ENCODE measurements at places on chromosomes 6 and 20.

DNA sequence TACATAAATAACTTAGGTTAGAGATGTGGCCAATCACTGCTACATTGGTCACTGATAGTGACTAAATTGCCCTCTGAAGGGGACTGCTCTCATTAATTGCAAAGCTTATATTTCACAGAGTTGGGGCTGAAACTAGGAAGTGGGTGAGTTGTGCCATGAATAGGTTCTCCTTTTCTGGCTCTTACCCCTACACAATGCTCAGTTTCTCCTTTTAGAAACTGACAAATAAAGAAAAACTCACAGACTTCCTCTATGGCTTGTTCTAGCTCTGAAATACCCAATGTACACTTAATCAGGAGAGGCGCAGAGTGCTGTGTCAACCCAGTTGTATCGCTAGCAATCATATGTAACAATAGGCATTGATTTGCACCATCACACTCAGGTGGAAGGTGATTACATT is 41.2 kb upstream of the PROKR2 start:
- no peak for DNase-seq

DNA sequence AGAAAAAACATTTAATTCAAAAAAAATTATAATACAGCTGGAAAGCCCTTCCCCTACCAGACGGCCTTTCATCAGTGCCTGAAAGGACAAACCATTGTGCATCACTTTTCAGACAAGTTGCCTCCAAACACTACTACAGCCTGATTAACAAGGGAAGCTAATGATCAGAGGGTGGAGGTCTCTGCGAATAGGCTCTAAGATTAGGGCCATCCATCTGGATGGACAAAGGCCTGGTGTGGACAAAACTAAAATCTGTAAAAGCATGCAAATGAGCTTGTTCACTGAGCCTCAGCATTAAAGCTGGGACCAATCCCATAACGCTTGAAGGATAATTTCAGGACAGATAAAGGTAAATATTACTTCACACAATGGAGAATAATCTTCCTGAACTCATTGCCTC is 228.7 kb upstream of the PLN start:
- no peak for DNase-seq

- DNase-seq = no peak
Observed at GRCh38 chr6:96450082-96450769, 71.4 kb upstream of the UFL1 start.

DNA sequence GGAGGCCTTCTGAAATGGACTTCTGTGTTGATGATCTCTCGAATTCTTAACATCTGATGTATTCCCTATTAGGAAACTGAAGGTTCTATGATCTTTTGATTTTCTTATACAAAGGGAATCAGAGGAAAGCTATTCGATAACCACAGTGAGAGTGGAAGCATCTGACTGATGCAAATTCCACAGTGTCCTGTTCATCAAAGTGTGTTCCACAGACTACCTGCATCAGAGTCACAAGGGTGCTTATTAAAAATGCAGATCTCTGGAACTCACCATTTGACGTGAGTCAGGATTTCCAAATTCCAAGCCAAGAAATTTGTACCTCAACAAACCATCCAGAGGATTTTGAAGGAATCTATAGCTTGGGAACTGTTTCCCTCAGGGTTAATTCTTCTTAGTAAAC is 4.4 kb upstream of the MEP1A start:
- DNase-seq = no peak

DNA sequence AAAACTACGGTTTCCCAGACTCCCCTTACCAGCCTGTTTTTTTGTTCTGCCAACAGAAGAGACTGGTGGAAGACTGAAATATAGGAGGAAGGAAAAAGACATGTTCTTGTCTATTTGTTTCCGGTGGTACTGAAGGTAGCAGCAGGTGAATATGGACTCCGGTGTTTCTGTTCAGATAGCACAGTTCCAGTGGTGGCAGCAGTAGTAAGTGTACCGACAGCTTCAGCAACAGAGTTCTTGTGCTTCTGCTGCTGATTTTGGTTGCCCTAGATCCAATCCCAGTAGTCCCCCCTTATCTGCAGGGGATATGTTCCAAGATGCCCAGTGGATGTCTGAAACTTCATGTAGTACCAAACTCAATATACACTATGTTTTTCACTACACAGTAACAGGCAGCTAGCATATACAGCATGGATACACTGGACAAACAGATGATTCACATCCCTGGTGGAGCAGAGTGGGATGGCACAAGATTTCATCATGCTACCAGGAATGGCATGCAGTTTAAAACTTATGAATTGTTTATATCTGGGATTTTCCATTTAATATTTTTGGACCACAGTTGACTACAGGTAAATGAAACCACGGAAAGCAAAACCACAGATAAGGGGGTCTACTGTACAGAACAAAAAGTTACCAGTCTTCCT is 301.8 kb downstream of the BTBD9 start:
- DNase-seq = no peak

GRCh38 chr20:38131588-38132121 is 33.4 kb downstream of the TGM2 start:
- no peak for DNase-seq

- no peak for DNase-seq
Observed at GRCh38 chr6:31689249-31690110, 8.6 kb upstream of the LY6G5C start.

GRCh38 chr6:162313922-162314660 is 413.5 kb downstream of the PRKN start:
- no peak for DNase-seq

- no peak for DNase-seq
Observed at GRCh38 chr6:14430218-14430617, 312.6 kb downstream of the CD83 start.

DNA sequence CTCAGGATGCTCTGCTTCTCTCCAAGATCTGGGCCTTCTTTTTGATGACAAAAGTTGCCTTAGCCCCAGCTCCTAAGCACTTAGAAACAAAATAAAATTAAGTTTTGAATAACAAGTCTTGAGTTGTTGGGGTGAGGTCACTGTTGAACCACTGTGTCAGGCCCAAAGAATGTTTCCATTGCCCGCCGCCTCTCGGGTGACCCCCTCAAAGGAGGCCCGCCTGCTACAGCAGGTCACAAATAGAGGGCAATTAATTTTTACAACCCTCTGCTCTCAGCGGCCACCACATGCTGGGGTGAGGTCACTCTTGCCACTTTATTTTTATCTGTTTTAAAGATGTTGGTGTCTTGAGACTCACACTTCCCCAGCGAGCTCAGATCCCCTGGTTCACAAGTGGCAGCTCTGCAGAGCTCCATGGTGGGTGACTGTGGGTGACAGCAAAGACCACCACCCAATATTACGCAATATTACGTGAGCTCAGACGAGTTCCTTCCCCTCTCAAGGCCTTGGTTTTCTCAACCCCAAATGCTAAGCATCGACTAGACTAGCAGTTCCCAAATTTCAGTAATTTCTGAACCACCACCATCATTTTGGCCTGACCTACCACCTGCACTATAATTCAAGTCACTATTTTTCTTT is 247.7 kb upstream of the PMEPA1 start:
- DNase-seq = no peak

- DNase-seq = no peak
Observed at GRCh38 chr6:29757282-29757681, 34.0 kb downstream of the HLA-F start.

- DNase-seq = no peak
Observed at GRCh38 chr20:48215536-48215935, 430.3 kb upstream of the SULF2 start.

- no peak for DNase-seq
Observed at GRCh38 chr6:101266063-101266462, 127.4 kb upstream of the GRIK2 start.

GRCh38 chr20:39691151-39691862 is 729.2 kb downstream of the DHX35 start:
- no peak for DNase-seq

- no peak for DNase-seq
Observed at GRCh38 chr6:36793296-36793912, 45.8 kb downstream of the CPNE5 start.

DNA sequence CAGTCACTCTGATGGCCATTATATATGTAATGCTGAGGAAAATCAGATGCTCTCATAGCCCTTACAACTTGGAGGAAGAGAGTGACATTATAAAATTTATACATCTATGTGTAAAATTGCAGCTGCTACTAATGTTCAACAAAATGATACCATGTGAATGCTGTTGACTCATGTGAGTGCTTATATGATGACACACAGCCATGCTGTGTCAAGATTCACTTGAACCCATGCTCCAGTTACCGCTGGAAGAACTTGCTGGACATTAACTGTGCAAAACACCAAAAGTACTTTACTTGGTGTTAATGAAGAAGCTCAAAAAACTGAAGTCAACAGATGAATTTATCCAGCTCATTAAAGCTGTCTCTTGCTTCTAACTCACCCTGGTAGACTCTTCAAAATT is 318.9 kb upstream of the PLCB4 start:
- DNase-seq = no peak

DNA sequence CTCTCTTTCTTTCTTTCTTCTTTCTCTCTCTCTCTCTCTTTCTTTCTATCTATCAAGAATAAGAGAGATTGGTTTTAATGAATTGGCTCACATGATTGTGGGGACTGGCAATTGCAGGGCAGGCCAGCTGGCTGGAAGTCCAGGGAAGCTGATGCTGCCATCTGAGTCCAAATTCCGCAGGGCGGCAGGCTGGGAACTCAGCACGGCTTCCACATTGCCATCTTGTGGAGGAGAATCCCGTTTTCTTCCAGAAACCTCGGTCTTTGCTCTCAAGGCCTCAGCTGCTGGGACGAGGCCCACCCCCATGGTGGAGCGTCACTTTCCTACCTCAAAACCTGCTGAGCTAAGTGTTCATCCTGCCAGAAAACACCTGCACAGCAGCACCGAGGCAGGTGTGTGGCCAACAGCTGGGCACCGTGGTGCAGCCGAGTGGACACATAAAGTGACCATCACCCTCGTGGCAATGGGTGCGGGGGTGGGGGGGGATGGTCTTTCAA is 58.8 kb upstream of the SLCO4A1 start:
- no peak for DNase-seq

GRCh38 chr6:129685662-129686031 is 24.3 kb downstream of the ARHGAP18 start:
- no peak for DNase-seq

DNA sequence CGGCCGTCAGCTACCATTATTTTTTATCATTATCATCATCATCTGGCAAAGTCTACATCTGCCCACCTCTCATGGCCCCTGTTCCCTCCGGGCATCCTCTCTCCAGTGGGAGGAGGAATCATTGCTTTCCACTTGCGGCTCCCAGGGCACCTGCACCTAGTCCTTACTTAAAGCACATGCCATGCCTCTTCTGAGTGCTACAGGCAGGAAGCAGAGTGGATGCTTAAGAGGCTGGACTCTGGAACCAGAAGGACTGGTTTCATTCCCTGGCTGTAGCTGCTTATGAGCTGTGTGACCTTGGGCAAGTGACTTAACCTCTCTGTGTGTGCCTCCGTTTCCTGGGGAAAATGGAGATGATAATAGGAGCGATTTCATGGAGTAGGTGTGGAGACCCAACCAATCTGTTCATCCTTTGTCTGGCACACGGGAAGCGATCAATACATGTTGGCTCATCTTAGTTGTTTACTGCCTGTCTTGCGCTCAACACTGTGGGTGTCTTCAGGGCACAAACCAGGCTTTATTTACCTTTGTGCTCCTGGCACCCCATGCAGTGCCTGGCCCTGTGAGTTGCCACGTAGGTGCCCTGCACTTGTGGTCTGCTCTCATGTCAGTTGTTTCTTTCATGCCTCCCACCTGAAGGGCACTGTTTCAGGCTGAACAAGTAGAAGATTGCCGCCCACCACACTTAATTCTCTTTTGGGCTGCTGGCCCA is 317.0 kb upstream of the SULF2 start:
- DNase-seq = no peak

GRCh38 chr6:126661646-126662045 is 321.7 kb downstream of the CENPW start:
- DNase-seq = no peak

- DNase-seq = no peak
Observed at GRCh38 chr6:138393871-138394783, 9.9 kb upstream of the HEBP2 start.

DNA sequence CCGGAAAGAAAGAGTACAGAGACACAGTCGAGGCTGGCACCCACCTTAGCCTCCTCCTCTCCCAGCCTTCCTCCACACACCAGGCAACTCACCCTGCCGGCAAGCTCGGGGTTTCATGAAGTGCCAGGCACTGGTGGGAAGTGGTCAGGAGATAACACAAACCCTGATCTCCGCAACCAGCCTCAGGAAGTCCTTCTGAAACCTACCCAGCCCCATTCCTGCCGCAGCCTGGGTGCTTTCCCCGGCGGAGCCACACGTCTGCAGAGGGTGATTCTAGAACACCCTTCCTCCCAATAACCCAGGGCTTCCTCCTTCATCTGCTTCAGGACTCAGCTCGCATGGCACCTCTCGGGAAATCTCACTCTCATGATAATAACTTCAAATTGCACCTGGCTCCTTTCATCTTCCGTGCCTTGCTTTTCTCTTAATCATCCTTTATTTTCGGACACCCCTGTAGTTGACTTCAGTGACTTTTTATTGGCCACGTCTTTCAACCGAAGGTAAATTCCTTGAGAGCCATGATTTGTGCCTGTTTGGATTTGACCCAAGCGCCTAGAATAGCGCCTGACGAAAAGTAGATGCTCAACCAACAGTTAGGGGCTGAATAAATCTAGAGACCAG is 8.7 kb upstream of the HLA-E start:
- no peak for DNase-seq

DNA sequence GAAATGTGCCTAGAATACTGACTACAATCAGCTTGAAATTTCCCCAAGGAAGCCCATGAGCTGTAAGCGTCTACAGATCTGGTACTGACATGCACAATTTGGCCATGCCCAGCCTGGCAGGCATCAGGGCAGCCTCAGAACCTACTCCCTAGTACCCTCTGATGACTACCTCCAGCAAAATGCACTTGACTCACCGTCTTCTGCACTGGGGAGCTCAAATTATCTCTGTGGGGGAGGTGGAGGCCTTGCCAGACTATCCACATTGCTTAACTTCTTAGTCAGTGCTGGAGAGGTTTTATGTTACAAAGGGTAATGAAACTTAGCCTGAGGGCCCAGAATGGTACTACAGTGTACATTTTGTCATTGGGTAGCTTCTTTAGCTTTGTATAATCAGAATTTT is 126.0 kb upstream of the ADGRF1 start:
- DNase-seq = no peak

DNA sequence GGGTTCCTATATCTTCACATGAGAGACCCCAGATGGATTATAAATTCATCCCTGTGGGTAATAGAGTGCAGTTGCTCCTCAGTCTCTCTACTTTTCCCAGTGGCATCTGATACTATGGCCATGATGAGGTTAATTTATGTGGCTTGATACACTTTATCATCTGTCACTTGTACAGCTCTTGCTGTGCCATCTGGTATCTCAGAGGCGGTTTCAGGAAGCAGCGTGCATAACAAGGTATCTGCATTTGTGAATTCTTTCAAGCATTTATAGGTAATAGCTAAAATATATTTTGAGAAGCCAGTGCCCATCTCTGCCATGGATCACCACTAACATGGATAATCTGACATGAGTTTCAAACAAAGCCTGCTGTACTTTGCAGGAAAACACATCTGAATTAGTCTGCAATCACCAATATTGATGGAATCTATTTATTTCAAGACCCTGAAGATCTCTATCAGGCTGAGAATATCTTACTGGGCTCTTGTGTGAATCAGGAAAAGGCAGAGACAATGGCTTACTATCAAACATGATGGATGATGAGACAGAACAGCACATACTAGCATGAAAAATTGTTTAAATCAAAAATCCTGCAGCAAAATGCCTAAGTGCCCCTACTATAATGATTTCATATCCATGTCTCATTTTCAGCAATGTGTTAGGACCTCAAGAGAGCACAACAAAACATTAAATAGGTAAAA is 548.7 kb upstream of the MAP3K7 start:
- no peak for DNase-seq

GRCh38 chr6:81331526-81331925 is 421.0 kb downstream of the TENT5A start:
- DNase-seq = no peak

- DNase-seq = no peak
Observed at GRCh38 chr6:135440087-135440792, 57.3 kb downstream of the AHI1 start.

Data from stimulated activated CD8-positive, alpha-beta memory T cell treated with anti-CD3 and anti-CD28 coated beads, Interleukin-2, amount 100 ng/mL, for 48 hours (primary cell).